ENCODE measurements at places on chromosomes 1 and 21.

DNA sequence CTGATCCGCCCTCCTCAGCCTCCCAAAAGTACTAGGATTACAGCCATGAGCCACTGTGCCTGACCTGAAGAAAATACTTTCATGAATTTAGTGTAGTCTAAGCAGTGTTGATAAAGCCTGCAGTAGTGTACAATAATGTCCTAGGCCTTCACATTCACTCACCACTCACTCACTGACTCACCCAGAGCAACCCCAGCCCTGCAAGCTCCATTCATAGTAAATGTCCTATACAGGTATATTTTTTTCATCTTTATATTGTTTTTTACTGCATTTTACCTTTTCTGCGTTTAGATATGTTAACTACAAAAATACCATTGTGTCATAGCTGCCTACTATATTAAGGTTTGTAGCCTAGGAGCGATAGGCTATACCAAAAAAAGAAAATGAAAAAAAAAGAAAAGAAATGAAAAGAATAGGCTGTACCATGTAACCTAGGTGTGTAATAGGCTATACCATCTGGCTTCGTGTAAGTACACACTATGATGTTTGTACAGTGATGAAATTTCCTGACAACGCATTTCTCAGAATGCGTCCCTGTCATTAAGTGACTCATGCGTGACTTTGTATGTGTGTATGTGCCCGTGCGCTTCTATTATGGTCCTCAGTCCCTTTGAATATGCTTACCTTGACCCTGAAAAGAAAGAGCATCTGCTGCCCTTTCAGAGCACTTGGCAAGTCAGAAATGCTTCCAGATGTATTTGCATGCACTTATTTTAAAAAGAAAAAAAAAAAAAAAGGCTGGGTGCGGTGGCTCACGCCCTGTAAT, 9.2 kb upstream of the SLAMF8 start:
- DNase-seq: no peak

- no peak for DNase-seq
Observed at GRCh38 chr1:113124366-113124765, 51.4 kb downstream of the LRIG2 start.

DNA sequence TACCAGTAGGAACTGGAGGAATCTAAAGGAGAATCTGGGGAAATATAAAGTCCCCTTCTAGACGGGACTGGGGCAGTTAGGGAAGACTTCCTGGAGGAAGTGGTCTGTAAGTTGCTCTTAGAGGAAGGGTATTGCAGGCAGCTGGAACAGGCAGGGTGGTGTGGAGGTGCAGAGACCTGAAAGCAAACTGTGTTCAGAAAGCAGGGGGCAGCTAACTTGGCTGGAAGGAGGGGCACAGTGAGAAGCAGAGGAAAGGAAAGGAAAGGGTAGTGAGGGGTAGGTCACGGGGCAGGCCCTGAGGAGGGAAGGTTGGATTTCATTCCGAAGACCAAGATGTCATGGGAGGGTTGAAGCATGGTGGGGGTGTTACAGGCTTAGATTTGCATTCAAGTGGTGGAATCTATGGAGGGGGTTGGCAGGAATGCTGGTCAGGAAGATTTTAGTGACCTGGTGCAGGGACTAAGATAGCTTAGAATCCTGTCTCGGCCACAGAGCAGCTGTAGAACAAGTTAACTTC, 240.7 kb downstream of the FOXD2 start:
- peak; percentile 60 for DNase-seq

DNA sequence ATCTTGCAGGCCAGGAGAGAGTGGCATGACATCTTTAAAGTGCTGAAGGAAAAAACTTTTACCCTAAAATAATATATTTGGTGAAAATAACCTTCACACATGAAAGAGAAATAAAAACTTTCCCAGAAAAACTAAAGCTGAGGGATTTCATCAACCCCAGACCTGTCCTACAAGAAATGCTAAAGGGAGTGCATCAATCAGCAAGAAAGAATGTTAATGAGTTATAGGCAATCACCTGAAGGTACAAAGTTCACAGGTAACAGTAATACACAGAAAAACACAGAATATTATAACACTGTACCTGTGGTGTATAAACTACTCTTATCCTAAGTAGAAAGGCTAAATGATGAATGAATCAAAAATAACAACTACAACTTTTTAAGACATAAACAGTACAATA, 249.2 kb upstream of the PKN2 start:
- no peak for DNase-seq

GRCh38 chr21:41677671-41678015, 89.2 kb downstream of the RIPK4 start:
- DNase-seq: no peak

Measured in vagina (tissue), 2 donors.